G401 (cell line): ENCODE measurements at places on chromosomes 13 and 19. TPM values are rescaled to one million over a fixed set of nuclear protein-coding genes. Genes with fewer than 3 reads are reported as not detected.

GRCh38 chr19:16229322-16229641 is 31.6 kb downstream of the AP1M1 start:
- DNase-seq, result no peak

GRCh38 chr13:96511587-96511986 is 421.7 kb downstream of the HS6ST3 start:
- no peak for DNase-seq

DNA sequence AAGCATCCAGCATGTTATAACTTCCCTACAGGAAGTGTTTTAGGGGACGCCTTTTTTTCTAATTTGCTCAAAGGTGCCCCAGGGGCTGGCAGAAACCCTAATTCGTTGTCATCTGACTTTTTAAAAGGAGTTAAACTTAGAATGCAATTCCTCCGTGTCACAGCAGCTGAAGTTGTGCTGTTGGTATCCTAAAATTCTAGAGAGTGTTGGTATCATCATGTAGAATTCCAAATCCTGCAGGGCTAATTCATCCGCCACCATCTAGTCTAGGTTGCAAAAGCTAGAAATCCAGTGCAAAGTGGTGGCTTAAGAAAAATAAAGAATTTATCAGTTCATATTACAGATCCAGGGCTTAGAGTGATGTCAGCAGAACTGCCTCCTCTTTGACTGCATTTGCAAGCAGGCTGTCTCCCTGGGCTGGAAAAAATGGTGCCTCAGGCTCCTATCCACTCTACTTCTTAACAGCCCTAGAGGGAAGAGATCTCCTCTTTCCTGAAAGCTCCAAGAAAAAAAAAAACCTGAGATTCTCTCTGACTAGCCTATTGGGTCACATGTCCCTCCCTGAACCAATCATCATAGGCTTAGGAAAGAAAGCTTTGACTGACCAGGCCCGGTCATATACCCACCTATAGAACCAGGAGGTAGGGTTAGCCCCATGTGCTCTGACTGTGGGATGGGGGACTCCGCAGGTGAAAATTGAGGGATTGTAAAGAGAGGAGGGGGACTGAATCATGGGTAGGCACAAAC is 73.0 kb downstream of the MAP4K1 start:
- DNase-seq, result no peak

GRCh38 chr19:50889638-50890037 is 16.4 kb downstream of the KLK2 start:
- DNase-seq, result no peak

DNA sequence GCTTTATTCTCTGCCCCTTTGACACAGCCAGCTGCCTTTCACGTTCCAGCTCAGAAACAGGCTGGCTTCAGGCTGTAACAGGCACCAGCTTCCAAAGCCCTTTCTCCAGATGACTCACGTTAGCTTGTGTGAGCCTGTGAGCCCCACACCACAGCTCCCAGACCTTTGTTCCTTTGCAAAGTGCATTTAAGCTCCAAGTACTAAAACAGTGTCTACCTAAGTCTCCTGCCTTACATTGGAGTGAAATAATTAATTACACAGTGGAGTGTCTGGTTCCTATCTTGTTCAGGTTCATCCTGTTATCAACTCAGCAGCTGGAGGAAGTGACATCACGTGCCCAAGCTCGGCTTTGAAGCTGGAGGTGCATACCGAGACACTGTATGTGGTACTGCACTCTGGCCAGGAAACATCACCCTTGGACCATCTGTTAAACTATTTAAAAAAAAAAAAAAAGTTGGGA is 475.8 kb downstream of the FOXO1 start:
- DNase-seq, result no peak

DNA sequence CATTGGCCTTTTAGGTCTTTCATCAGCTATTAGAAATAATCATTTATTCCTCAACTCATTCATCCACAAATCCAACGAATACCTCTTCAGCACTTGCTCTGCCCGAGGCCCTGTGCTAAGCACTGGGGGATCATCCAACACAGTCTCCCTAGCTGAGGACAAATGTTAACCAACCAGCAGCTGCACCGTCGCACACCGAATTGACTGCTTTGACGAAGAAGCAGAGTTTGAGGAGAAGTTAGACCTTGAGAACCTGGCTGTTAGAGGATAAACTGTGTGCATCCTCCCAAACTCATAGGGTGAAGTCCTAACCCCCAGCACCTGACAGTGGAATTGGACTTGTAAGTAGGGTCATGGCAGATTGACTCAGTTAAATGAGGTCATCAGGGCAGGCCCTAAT is 170.9 kb downstream of the USP12 start:
- DNase-seq, result no peak

GRCh38 chr19:39115105-39115847 is 10.3 kb upstream of the PAK4 start:
- DNase-seq, result no peak

DNA sequence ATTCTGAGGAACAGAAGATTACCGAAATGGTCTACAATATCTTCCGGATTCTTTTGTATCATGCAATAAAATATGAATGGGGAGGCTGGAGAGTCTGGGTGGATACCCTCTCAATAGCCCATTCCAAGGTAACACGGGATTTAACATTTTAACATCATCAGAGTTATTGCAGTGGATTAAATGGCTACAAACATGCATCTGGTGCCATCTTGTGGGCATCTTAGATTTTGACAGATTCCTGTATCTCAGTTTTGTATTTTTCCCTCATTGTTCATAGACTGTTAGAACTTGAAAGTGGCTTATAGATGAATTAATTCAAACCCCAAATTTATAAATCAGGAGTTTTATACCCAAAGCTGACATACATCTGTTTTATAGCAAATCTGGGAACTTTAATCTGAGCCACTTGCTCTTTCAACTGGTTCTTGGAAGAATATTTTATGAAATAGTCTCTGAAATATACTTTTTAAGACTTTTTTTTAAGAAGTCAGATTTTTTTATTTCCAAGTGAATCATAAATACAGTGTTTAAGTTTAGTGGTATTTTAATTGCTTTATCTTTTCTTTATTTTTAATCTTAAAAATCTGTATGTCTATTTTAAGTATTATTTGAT is 215.2 kb downstream of the NBEA start:
- DNase-seq, result peak; percentile 83

- DNase-seq, result no peak
Observed at GRCh38 chr19:42926781-42927180, 9.1 kb upstream of the PSG6 start.

GRCh38 chr13:44906230-44906629 is 83.0 kb downstream of the NUFIP1 start:
- DNase-seq, result no peak

GRCh38 chr13:28048768-28049167 is 51.6 kb downstream of the FLT3 start:
- no peak for DNase-seq

GRCh38 chr13:50846861-50847475 is 3.5 kb upstream of the DLEU7 start:
- peak; percentile 75 for DNase-seq

GRCh38 chr13:24654741-24655140 is 25.5 kb upstream of the ATP12A start:
- no peak for DNase-seq

DNA sequence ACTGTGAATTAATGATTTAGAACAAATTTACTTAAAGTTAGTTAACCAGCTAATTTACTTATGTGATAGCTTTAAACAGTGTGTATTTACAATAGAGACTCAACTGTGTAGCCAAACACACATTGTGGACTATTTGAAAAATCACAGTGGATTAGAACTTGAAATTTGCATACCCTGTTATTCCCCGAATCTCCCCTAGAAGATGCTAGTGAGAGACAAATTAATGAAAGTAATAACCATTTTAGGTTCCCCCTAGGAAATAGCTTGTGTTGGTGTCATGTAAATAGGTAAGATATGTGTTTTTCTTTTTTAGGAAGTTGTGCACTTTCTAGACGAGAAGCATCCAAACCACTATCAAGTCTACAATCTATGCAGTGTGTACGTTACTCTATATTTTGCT is 98.5 kb downstream of the C1QTNF9 start:
- no peak for DNase-seq

DNA sequence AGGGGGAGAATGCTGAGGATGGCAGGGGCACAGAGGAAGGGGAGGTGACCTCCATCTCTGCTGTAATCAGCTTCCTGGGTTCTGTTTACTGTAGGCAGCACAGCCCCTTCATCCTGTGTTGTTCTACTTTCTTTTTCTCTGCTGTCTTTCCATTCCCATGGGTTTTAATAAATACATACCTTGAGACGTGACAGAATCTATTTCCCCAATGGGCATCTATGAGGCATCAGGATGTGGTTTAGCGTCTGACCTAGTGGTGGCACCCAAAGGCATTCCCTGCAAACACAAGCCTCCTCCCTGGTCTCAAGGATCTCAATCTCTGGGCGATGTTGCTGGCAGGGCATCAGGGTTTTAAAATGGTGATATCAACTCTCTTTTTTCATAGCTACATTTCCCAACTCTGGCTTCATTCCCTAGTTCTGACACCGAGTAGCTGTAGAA is 60.8 kb downstream of the ALOX5AP start:
- DNase-seq, result no peak

GRCh38 chr13:46736541-46737310 is 60.2 kb downstream of the ESD start:
- no peak for DNase-seq

The POGLUT2 gene
- 42.0 and 49.1 TPM in 2 replicates for total RNA-seq

The LGALS14 gene
- total RNA-seq, result not detected in 2 replicates

The LAIR1 gene
- 0.37 TPM in 1 of 2 replicates, not detected in the other for total RNA-seq

The CATSPERD gene
- total RNA-seq, result not detected in 2 replicates

The KLF1 gene
- not detected in 2 replicates for total RNA-seq

The SLITRK5 gene
- 0.86 and 1.5 TPM in 2 replicates for total RNA-seq

The KRTDAP gene
- not detected in 2 replicates for total RNA-seq

The FFAR3 gene
- total RNA-seq, result not detected in 2 replicates

The AP2A1 gene
- total RNA-seq, result 152 and 155 TPM in 2 replicates

The SYCN gene
- not detected in 2 replicates for total RNA-seq

The CRX gene
- 0.34 and 0.68 TPM in 2 replicates for total RNA-seq

The ZNF585A gene
- total RNA-seq, result 4.9 and 6.5 TPM in 2 replicates
